ENCODE measurements at places on chromosomes 1 and 21. TPM values are rescaled to one million over a fixed set of nuclear protein-coding genes. Genes with fewer than 3 reads are reported as not detected.

The CFAP45 gene
- 0.94 TPM for total RNA-seq

The IVL gene
- 0.10 TPM for total RNA-seq

The CCDC17 gene
- 0.14 TPM for total RNA-seq

The GIPC2 gene
- 0.03 TPM for total RNA-seq

The DNALI1 gene
- total RNA-seq: 0.06 TPM

Measured in A549 treated with Mapracorat at 1 μM for 4 hours (cell line).